SHP77 treated with DMSO at 0.1 percent for 48 hours (cell line): ENCODE measurements at places on chromosomes 4 and X.

DNA sequence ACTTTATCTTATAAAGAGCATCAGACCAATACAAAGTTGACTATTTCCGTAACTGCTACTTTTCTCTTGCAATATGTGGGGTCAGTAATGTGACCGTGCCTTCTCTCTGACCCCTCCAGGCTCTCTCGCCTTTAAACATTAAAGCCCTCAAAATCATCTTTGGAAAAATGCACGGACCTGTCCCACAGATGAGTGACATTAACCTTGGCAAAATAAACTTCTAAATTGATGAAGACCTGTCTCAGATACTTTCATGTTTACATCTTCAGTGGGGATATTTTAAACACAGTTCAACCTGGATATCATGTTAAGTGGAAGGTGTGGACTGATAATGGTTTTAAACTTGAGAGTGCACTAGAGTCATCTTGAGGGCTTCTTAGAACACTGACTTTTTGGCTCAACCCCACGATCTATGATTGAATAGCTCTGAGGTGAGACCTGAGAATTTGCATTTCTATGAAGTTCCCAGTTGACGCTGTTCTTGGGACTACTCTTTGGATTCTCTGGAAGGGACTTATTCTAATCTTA lies 26.7 kb upstream of the CXCL3 start:
- DNase-seq: no peak

- no peak for DNase-seq
Observed at GRCh38 chr4:106450249-106450648, 81.7 kb upstream of the GIMD1 start.

- no peak for DNase-seq
Observed at GRCh38 chr4:188819233-188819632, 680.0 kb downstream of the TRIML1 start.

GRCh38 chrX:24934279-24934678 lies 81.5 kb downstream of the ARX start:
- no peak for DNase-seq

- no peak for DNase-seq
Observed at GRCh38 chrX:44253575-44253942, 89.9 kb downstream of the EFHC2 start.

GRCh38 chr4:67380154-67380553 lies 165.1 kb downstream of the CENPC start:
- no peak for DNase-seq

DNA sequence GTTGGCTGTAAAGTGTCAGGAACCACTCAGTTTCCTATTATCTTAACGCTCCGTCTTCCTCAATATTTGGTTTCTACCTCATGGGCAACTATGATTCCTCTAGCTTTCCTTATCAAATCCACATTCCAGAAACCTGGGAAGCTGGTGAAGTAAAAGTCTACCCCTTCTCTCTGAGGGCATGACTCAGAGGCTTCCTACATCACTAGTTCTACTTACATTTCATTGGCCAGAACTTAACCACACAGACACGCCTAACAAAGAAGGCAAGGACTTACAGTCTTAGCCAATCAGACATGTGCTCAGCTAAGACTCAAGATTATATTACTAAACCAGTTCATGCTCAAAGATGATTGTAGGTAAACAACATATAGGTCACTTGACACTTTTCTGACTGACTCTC lies 30.4 kb downstream of the COX7B2 start:
- DNase-seq: no peak

GRCh38 chrX:14027511-14028019 lies 2.1 kb downstream of the GEMIN8 start:
- no peak for DNase-seq
